Cerebellum (tissue), 4 donors: ENCODE measurements at places on chromosomes 5 and 9.

GRCh38 chr5:4065472-4066320 lies 470.1 kb downstream of the IRX1 start:
- no peak for DNase-seq

DNA sequence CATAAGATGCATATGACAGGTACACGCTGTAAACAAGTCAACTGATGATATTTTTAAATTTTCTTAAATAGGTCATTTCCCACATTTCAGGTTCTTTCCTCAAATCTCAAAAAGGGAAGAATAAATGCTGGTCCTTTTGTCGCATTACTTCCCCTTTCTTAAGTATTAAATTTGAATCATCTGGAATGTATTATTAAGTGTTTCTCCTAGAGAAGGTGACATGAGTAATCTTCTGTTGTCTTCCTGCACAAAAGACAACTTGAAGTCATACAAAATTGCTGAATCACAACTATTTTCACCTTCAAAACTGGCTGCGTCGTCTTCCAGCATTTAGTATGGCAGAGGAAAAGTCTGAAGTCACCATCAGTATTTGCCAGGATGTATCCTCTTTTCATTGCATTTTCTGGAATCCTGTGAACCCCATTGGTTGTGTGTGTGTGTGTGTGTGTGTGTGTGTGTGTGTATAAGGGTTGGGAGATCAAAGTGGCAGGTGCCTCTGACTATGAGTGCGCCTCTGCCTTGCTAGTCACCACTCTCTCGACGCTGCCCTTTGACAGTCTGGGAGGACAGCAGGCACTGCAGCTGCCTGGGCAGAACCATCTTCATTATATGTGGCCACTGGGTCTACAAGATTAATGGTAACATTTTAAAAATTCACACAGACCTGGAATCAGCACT lies 86.9 kb downstream of the MVB12B start:
- DNase-seq: no peak

- no peak for DNase-seq
Observed at GRCh38 chr5:122120957-122121356, 8.4 kb upstream of the ZNF474 start.

DNA sequence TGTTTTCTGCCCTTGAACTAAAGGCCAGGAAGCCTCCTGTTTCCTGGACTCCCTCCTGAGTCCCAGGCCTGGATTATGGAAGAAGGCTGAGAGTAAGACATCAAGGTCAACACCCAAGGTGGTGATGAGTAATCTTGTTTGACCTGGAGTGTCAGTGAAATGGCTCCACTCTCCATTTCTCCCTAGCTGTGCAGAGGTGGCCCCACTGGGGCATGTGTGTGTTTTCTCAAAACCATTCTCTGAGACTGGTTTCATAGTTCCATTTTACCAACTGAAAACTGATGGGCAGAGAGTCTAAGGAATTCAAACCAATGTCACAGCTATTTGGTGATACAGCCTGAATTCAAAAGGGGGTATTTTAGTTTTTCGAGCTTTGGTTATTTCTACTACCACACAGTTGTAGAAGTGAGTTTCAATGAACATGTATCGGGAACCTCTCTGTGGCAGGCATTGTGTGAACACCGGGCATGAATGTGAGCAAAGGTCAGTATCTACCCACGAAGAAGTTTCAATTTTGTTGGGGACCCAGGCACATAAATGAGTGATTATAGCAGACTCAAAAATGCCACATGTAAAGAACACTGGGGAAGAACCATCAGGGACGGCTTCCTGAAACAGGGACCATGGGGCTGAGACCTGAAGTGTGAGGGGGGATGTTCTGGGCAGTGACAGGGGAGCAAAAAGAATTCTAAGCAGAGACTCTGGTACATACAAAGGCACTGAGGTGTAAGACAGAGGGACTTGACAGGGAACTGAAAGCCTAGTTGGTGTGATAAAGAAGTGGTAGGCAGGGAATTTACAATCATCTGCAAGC lies 269.6 kb upstream of the KLF4 start:
- DNase-seq: no peak

- no peak for DNase-seq
Observed at GRCh38 chr9:130732793-130733221, 39.2 kb downstream of the EXOSC2 start.

DNA sequence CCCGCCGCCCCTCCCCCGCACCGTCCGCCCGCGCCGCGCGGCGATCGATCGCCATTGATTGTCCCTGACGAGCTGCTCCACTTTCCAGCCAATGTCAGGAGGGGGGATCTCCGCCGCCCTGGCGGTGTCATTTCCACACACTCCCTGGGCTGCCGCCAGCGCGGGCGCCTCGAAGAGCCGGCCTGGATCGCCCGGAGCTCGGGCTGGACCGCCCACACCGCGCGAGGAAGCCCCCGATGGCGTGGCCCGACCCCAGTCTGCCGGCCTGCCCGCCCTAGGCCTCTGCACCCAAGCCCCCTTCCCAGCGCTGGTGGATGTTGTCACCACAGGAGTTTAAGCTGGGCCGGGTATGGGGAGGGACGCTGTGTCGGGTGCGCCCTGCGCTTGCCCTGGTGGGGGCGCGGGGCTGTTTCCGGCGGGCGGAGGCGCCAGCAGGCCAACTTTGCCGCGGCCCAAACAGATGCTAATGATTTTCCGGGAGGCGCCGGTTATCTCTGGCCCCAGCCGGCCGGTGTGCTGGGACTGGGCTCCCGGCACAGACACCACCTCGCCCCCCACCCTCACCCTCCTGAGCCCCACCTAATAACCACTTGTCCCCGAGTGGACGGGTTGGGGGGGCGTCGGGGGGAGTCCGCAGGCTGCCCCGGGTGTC lies 10.6 kb upstream of the CXXC5 start:
- peak; percentile 89 for DNase-seq
